ENCODE measurements at places on chromosomes 16 and 17. TPM values are rescaled to one million over a fixed set of nuclear protein-coding genes. Genes with fewer than 3 reads are reported as not detected.
A peak's percentile ranks its signal among the peaks of the same experiment; 100 is the strongest.

The KRTAP2-3 gene
- not detected for total RNA-seq

The SRCIN1 gene
- 34.7 TPM for total RNA-seq

The PITPNM3 gene
- total RNA-seq = 10.1 TPM

The CCL13 gene
- 0.45 TPM for total RNA-seq

The KCNH6 gene
- 0.27 TPM for total RNA-seq

The ABCA9 gene
- total RNA-seq = 27.1 TPM

DNA sequence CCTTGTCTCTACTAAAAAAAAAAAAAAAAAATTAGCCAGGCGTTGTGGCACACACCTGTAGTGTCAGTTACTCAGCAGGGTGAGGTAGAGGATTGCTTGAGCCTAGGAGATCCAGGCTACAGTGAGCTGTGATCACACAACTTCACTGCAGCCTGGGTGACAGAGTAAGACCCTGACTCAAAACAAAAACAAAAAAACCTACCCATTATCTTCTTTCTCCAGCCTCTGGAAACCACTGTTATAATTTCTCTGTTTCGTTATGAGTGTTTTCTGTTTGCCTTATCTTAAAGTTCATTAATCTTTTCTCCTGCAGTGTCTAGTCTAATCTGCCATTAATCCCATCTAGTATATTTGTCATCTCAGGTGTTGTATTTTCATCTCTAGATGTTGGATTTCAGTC is 18.6 kb upstream of the CLTC start:
- DNase-seq = no peak

DNA sequence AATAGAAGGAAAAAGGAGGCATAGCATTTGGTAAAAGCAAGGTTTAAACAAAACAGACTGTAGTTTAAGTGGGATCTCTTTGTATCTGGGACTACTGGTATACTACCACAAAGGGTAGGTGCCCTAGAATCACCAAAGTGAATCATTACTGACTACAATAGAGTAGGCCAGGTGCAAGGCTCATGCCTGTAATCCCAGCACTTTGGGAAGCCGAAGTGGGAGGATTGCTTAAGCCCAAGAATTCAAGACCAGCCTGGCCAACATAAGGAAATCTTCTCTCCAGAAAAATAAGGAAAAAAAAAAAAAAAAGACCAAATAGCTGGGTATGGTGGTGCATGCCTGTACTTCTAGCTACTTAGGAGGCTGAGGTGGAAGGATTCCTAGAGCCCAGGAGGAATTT is 60.8 kb upstream of the CORO6 start:
- DNase-seq = no peak

DNA sequence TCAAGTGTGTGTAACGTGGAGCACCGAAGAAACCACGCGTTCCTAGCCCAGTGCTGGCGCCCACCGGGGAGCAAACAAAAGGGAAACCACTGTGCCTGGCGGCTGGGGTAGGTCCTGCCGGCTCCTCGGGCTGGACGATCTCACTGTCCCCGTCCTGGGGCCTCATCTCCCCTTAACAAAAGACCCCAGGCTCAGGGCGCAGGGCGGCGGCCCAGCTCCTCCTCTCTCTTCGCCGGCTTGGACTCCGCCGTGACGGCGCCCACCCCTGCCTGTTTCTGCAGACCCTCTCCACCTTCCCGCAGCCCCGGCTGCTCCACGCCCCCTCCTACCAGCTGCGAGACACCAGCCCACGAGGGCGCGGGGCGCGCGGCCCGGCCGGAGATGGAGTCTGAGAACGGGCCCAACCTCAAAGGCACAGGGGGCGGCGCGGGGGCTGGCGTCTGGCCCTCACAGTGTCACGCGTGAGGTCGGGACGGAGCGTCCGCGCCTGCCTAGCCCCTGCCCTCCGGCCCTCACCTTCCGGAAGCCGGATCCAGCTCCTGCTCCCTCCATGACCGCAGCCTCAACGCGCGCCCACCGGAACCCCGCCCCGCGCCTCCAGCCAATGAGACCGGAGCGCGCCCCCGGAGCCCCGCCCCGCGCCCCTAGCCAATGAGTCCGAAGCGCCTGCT is at the start of gene CENPX:
TSS of gene CENPX (minus strand) at position 569 of the 671 bp plus-strand sequence. CDS start at position 552, 17 bp downstream.
- DNase-seq = no peak

DNA sequence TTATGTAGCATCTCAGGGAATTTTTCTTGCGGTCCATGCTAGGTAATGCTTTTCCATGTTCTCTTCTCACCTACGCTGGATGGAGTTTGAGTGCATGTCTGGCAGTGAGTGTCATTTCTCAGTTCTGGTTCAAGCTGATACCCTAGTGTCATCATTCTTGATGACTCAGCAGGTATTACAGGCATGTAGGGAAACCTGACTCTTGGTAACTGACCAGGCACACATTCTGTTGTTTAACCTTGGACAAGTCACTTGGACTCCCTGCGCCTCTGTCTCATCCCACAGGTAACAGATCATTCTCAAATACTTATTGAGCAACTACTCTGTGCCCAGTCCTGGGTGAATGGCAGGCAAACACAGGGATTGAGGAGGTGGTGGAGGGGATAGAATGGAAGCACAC is 6.8 kb upstream of the RBFOX1 start:
- DNase-seq = no peak

GRCh38 chr16:59212492-59213024 is 478.4 kb upstream of the GOT2 start:
- no peak for DNase-seq

DNA sequence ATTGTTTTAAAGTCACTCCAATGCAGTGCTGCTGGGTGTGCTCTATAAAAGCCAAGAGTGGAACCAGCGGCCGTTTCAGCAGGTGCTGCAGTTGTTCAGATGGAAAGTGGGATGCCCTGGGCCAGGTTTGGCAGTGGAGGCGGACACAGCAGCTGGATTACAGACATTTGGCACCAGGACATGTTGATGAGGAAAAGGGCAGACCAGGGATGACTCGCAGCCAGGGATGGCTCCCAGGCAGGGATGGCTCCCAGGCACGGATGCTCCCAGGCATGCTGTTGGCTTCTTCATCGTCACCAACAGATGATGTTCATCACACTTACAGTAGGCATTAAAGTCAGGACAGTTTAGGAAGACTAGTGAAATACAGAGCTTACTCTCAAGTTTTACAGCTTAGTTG is 10.0 kb downstream of the GAN start:
- DNase-seq = no peak

GRCh38 chr17:47872651-47873161 is 21.7 kb upstream of the SP6 start:
- no peak for DNase-seq

DNA sequence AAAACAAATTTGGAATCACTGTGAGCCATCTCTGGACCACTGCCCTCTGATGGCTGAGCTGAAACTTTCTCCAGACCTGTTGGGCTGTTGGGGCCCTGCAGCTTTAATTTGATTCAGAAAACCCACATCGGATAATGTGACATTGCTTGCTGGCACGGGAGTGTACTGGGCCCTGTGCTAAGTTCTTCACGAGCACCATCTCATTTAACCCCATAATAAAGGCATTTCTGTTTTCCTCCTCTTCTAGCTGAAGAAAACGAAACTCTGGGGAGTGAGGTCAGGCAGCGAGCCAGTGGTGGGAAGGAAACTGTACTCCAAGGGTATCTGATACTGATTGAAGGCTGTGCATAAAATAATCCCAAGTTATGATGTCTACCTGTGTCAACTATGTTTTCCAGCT is 34.5 kb upstream of the TNRC6A start:
- no peak for DNase-seq

GRCh38 chr17:43410557-43411368 is 12.0 kb downstream of the ARL4D start:
- DNase-seq = no peak

DNA sequence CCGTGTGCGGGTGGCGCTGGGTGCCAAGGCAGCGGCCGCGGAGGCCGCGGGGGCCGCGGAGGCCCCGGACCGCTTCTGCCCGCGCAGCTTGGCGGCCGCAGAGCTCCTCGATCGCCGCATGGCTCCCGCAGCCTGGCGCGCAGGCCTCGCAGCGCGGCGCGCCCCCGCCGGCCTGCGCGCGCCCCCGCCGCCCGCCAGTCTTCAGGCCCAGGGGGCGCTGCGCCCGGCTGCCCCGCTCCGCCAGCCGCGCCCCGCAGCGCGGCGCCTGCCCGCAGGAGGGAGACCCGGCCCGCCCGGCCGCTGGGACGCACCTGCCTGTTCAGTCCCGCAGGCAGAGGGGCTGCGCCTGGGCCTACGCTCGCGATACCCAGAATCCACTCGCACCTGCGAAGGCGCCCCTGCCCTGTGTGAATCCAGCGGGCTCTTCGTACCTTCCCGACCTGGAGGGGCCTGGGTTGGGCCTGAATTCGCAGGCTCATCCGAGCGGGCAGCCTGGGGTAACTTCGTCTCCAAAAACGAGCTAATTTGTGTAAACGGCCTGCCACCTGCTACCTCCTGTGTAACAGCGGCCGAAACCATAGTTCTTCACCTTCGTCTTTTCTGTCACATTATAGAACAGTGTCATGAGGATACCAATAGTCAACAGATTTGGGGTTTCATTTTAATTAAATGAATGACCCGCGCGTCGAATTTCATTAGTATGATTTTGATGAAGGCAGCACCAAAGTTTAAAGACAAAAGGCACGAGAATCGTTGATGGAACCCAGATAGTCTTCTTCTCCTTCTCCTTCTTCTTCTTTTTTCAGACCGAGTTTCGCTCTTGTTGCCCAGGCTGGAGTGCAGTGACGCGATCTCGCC is at the start of gene CENPV:
TSS of gene CENPV (minus strand) at position 153 of the 858 bp plus-strand sequence. CDS start at position 120, 33 bp downstream.
- DNase-seq = peak; percentile 79

GRCh38 chr16:27313422-27314160 is at the start of gene IL4R:
TSS of gene IL4R (plus strand) at chr16:27313974. CDS start at chr16:27340204, 26,230 bp downstream.
- DNase-seq = no peak

DNA sequence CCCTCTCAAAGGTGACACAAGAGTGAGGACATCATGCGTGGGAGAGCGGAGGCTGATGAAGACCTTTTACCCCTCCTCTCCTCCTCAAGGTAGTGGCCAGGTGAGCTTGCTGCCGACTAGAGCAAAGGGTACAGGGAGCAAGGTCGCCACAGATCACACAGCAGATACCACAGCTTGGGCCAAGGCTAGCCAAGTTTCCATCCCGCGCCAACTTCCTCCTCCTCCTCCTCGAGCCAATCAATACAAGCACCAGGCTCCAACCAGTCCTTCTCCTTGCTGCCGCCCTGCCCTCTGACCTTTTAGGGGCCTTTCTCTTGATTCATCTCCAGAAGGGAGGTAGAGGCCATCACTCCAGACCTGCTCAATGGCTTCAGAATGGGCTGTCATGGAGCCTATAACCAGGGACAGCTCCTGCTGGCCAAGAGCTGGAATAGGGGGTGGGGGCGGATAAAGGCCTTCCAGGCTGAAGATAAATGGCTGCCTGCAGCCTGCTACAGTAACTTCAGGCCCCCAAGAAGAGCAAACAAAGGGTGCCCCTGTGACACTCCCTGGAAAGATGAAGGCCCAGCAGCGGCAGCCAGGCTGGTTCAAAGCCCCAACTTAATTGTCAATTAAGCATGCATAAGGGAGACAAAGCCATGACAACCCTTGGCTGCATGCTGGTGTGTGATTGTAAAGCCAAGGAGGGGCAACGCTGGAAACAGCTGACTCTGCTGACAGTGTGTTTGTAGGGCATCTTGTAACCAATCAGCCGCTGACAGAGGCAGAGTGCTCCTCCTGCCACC is 17.8 kb downstream of the HNF1B start:
- no peak for DNase-seq

DNA sequence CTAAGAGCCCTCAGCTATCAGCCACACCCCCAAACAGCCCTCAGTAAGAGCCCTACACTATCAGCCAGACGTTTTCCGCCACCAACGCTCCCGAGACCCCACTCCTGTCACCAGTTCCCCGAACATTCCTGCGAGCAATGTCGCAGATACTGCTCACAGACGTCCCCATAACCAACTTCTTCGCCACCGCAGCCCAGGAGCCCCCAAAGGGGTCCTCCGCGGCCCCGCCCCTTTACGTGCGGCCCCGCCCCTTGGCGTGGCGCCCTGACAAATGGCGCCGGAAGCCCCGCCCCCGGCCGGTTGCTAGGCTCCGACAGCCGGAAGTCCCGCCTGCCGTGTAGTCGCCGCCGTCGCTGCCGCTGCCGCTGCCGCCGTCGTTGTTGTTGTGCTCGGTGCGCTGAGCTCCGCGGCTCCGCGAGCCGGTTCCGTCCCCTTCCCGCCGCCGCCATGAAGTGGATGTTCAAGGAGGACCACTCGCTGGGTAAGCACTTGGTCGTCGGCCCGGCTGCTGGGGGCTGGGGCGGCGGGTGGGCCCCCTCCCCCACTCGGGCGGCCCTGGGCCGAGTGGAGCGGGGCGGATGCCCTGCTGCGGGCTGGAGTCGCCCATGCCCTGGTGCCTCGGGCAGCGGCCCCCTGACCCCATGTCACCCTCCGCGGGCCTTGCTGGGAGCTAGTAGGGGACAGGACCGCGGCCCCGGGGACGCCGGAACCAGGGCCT is at the start of gene GABARAPL2:
TSS of gene GABARAPL2 (plus strand) at position 340 of the 718 bp plus-strand sequence. CDS start at position 448, 108 bp downstream.
- peak; percentile 93 for DNase-seq

DNA sequence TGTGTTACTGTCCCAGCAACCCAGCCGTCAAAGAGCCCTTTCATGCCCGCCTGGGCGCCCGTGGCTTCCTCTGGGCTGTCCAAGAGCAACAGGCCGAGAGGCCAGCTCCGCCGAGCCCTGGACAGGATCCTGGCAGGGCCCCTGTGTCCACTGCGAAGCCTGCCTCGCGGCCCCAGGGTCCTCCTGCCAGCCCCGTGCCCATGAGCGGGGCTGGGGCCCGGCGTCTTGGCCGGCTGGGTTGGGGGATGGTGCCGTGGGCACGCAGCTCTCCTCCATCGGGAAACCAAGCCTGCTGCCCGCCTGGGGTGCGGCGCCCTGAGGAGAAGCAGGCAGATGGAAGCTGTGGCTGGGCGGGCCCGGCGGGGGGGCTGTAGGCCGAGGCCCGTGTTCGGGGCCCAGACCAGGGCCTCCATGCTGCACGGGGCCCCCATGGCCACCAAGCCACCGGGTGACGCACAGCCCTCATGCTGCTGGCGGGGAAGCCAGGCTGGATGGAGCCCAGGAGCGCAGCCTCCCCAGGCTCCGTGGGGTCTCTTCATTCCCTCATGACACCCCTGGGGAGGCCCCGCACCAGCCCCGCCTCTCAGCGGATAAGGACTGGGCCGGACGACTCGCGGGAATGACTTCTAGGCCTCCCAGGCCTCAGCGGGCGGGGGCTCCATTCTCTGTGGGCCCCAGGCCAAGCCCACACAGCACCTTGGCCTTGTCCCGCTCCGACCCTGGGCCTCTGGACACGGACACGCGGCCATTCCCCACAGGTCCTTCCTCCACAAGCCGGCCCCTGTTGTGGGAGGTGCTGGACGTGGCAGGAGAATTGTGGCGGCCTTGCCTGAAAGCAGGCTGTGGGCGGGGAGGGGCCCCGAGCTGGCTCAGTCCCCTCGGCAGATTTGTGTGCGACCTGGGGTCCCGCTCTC is at the start of gene C1QTNF8:
TSS of gene C1QTNF8 (minus strand) at position 76 of the 914 bp plus-strand sequence. CDS start 1,322 bp downstream, outside the sequence.
- DNase-seq = no peak

GRCh38 chr16:48879223-48880122 is 269.5 kb upstream of the N4BP1 start:
- DNase-seq = peak; percentile 28

- DNase-seq = no peak
These were observed 33.4 kb downstream of the TMC7 start for GRCh38 chr16:19017179-19017578.

- DNase-seq = no peak
These were observed 5.5 kb downstream of the DLX3 start for GRCh38 chr17:49989518-49989880.
